Tongue (tissue), 3 donors: ENCODE measurements at places on chromosomes 16 and 17. TPM values are rescaled to one million over a fixed set of nuclear protein-coding genes. Genes with fewer than 3 reads are reported as not detected.

The CACNG3 gene
- total RNA-seq, result not detected

The CCL3 gene
- total RNA-seq, result 2.8 TPM

The HOXB4 gene
- total RNA-seq, result 0.92 TPM

The CCL8 gene
- 0.51 TPM for total RNA-seq

The CSH2 gene
- not detected for total RNA-seq

The PRSS8 gene
- total RNA-seq, result 17.6 TPM

The MGAT5B gene
- not detected for total RNA-seq

The DNAH3 gene
- 1.7 TPM for total RNA-seq

The TBC1D28 gene
- total RNA-seq, result not detected

The PMP22 gene
- 242 TPM for total RNA-seq

The TMEM238L gene
- not detected for total RNA-seq

The KRT16 gene
- total RNA-seq, result 52.3 TPM

The EFCAB5 gene
- total RNA-seq, result 0.41 TPM

The RAB37 gene
- total RNA-seq, result 1.9 TPM

The TBC1D3 gene
- not detected for total RNA-seq
